ENCODE measurements at places on chromosomes 12 and 14.

DNA sequence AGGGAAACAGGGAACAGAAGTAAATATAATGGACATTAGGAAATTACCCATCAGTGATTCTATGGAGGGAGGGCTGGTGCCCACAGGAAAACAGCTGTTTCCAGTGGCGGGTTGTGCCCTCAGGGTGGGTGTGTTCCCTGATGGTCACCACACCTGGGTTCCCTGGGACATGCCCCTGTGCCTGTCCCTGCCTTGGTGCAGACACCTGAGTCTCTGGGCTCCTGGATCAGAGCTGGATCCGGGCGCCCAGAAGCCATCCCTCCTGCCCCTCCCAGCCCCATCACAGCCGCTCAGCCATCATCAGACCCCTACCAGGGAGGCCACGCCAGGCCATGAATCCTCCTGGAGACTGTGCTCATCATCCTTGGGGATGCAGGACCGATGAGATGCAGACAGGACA is 307.2 kb upstream of the SFSWAP start:
- DNase-seq: no peak

DNA sequence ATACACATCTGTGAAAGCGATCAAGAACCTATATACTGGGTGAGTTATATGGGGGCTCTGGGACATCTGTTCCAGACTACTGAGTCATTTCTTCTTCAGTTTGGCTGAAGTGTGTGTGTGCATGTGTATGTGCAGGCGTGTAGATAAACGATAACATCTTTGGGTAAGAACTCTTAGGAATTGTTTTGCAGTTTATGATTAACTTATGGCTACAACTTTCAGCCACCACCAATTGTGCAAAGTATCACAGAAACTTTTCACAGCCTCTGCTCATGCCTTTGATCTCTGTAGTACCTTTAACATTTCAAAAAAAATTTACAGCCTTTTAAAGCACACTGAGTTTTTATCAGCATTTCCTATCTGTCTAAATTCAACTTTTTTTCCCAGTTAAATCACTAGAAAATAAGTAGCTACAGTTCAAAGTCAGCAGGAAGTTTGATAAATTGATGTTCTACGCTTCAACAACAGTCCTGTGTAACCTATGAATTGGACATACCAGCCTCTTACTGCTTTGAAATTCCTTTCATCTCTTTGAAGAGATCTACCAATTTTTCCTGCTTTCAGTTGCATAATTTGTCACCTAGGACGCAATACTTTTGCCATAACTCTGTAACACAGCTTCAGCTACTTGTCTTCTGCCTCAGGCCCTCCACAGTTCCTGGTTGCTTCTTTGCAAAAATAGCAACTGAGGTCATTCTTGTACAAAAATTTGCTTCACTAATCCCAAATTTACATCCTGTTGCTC is 43.0 kb downstream of the PPM1H start:
- no peak for DNase-seq

DNA sequence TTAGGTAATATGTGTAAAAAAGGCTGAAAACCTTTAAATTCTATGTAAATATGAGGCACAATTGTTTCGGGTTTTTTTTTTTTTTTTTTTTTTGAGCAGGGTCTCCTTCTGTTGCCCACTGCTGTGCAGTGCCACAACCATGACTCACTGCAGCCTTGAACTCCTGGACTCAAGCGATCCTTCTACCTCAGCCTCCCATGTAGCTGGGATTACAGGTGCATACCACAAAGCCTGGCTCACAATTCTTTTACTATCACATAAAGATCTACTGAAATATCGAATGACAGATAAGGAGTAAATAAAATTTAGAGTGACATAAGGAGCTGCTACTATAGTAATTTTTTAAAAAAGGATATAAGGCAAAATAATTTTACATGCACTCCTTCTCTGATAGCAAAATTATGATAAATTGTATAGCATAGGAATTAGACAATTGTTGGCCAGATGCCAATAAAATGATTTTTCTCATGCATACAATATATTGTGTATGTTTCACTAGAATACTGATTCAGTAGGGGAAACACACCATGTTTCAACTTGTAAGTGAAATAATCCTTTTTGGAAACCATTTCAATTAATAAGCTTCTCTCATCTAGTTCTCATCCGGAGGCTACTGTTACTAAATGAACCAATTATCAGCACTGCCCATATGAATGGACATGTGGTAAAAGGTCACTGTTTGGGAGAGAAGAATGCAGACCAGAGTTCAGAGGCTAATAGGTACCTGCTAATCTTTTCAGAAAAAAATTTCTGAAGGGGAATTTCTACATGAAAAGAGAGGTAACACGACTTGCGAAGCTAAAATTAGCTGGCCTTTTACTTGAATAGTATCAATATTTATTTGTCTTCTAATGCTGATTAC is 108.4 kb downstream of the PPP1R12A start:
- no peak for DNase-seq

- DNase-seq: no peak
Observed at GRCh38 chr12:106914796-106915634, 40.7 kb upstream of the TMEM263 start.

DNA sequence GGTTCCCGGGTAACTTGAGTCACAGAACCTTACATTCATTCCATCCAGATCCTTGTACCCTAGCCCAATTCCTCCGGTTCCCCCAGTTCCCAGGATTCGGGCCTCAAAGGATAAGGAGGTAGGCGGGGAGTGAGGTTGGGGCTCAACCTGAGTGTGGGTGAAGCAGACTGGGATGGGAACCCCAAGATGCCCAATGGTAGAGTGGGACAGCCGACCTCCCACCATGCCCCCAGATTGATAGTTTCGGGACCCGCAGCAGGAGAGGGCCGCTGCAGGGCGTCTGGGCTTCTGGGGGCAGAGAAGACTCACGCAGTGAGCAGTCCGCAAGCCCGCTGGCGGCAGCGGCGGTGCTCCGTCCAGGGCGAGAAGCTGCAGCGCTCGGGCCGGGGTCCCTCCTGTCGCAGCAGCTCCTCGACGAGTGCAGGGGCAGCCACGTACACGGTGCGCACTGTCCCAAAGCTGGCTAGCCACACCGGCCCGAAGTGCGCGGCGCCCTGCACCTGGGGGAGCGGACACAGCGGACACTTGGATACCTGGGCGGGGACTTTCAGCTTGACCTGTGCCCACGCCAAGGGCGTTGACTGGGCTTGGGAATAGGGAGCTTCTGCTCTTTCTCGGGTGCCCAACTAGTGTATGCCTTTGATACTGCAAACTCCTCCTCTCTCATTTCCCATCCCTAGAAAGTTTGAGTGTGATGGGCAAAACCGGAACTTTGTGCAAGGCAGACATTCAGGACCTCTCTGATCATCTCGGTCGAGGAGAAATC is 997 bp downstream of the CYP27B1 start:
- DNase-seq: no peak

DNA sequence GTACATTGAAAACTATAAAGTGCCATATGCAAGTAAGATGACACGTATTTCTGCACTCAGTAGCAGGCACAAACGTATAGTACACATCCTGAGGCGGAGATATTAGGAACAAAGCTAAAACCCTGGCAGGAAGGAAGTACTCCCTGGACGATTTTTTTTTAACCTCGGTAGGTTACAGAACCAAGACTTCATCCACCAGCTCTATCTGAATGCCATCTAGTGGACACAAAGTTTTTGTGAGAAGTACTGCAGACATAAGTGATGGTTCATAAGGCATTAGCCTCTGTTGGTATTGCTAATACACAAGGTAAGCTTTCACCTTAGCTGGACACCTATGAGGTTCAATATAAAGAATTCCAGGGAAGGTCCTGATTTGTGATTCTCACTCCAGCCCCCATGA is 83.0 kb upstream of the CCDC196 start:
- DNase-seq: no peak

- no peak for DNase-seq
Observed at GRCh38 chr14:100868621-100869370, 34.7 kb downstream of the RTL1 start.

GRCh38 chr12:101891462-101891971 is 14.1 kb downstream of the DRAM1 start:
- DNase-seq: no peak

DNA sequence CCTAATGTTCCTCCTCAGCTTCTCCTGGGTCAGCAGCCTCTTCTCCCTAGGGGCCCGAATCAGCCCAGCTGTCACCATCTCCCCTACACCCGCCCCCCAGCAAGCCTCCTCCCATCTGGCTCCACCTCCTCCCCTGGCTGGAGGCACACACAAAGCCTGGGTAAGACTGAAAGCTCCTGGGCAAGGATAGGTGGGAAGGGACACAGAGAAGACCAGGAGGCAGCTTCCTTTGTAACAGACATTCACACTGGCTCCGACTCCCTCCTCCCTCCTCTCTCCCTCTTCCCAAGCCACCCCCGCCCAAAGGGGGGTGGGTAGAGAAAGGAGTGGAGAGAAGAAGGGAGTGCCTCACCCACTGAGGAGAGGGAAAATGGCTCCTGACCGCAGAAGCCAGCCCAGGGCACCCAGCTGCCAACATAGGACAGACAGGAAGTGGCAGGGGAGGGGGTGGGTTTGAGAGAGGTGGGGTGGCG is 4.0 kb downstream of the CHD4 start:
- no peak for DNase-seq

- no peak for DNase-seq
Observed at GRCh38 chr12:66319266-66319954, 17.1 kb downstream of the HELB start.

DNA sequence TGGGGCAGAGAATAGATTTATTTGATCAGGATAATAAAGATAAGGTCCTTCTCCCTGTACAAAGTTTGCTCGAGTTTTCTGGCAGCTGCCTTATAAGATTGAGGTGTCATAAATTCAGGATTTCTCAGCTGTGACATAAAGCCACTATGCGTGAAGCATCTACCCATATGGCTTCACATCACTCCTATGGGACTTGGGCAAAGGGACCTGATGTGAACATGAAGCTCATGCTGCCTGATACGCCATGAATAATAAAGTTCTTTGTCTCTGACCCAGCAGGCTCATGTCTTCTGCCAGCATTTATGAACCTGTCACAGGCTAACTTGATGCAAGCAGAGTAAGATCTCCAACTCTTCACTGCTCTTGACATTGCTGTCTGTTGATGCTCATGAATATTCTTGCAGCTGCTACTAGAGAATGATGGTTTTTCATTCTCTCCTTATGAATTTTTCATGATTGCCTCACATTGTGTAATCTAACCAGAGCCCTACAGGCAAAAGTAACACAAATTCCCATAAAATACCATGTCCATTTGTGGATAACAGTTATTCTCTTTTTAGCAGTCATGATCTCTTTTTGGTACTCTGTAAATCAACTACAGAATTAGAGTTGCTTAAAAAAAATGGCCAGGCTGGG is 49.0 kb upstream of the CPNE8 start:
- no peak for DNase-seq

DNA sequence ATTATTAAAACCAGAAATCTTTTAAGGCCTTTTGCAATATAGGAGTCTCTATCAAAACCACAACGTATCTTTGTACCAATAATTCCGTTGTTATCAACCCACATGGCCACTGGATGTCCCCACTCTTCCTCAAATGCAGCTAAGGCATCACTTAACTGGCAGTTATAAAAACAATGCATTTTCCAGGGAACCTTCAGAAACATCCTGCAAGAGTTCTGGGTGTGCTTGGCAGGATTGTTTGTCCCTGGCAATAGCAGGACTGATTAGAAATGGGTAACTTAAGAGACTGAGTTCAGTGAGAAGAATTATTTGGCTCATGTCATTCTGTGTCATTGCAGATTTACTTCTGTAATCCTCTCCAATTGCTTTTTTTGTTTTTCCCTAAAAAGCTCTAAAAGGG is 112.0 kb downstream of the SLC15A5 start:
- DNase-seq: no peak

- no peak for DNase-seq
Observed at GRCh38 chr12:121648458-121649028, 20.9 kb downstream of the MORN3 start.

GRCh38 chr14:66503532-66503931 is 4.4 kb upstream of the GPHN start:
- no peak for DNase-seq

DNA sequence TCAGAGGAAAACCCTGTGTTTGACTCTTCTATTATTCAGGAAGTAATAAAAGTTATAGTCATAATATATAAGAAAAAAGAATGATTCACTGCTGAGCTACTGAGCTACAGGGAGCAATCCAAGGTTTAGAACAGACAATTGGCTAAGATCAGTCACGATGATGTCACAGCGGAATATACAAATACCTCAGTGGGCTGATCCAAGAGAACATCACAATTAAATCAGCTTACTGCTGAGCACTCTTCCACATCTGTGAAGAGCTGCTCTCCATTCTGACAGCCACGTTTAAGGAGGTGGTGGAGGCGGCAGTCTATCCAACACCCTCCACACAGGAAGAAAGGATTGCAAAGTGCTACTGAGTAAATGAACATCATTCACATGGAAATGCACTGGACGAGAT is 271.0 kb downstream of the APAF1 start:
- no peak for DNase-seq

DNA sequence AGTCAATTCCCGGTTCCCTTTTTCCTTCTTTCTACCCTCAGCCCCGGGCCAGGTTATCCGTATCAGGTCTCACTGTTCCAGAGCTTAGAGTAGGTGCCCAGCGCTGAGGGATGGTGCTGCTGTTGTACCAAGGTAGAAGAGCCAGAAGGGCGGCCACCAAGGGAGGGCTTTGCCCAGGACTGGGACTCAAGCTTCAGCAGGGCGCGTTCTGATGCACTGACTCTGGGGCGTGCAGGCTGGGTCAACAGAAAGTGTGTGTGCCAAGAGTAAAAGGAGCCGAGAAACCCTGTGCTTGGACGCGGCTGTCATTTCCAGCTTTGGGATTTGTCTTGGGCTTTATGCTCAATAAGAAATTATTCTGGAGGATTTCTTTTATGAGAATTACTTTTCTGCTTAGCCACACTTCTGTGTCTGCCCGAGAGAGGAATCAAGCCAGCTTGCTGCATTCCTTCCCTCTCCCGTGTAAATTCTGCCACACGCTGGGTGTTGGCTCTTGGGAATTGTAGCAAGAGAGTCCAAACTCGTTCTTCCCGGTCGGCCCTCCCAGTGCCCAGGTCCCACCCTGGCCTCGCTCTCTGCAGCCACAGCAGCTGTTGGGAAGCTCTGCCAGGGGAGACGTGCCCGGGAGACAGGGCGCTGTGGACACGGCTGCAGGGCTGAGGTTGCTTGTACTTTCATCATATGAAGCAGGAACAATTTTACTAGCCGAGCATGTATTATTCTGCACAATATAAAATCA is 98.0 kb downstream of the FBXL14 start:
- no peak for DNase-seq

DNA sequence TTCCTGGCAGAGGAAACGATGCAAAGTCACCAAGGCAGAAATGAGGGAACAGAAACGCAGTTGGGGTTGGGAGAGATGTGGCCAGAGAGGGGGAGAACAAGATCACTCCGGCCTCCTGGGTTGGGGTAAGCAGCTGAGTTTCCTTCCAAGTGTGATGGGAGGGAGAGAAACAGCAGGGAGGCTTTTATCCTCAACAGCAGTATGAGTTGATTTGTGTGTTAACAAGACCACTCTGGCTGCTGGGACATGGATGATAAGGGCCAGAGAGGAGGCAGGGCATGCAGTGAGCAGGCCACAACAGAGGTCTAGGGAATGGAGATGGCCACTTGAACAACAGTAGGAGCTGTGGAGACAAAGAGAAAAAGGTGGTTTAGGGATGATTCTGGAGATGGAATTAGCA is 66.8 kb downstream of the GLRX5 start:
- DNase-seq: no peak

GRCh38 chr12:116597886-116598285 is 38.7 kb downstream of the MAP1LC3B2 start:
- no peak for DNase-seq

All from esophagus squamous epithelium (tissue), 5 donors.